NCI-H1436 (cell line): ENCODE measurements at places on chromosomes 7 and 10.

DNA sequence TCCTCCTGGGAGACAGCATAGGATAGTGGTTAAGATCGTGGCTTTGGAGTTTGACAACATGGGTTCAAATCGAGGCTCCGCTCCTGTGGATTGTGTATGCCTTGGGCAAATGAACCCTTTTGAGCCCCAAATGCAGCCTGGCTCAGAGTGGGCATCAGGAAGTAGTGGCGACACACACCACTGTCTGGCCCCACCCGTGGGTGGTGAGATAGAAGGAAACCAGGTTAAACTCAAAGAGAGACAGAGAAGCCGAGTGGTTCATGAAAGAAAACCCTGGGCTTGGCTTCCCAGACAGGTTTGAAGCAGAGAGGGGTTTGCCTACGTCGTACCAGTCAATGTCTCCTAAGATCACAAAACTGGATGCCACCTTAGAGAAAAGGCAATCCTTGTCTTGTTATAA lies 57.7 kb downstream of the PRTFDC1 start:
- no peak for DNase-seq

- no peak for DNase-seq
Measured at GRCh38 chr10:1488970-1489548, 248.3 kb downstream of the ADARB2 start.

DNA sequence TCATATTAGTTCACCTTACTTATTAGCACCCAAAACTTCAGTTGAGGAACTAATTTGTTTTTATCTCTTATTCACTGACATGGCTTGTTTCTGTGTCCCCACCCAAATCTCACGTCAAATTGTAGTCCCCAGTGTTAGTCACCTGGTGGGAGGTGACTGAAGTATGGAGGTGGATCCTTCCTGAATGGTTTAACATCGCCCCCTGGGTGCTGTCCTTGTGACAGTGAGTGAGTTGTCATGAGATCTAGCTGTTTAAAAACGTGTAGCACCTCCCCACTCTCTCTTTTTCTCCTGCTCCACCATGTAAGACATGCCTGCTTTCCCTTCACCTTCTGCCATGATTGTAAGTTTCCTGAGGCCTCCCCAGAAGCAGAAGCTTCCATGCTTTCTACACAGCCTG lies 75.0 kb upstream of the HECTD2 start:
- no peak for DNase-seq

DNA sequence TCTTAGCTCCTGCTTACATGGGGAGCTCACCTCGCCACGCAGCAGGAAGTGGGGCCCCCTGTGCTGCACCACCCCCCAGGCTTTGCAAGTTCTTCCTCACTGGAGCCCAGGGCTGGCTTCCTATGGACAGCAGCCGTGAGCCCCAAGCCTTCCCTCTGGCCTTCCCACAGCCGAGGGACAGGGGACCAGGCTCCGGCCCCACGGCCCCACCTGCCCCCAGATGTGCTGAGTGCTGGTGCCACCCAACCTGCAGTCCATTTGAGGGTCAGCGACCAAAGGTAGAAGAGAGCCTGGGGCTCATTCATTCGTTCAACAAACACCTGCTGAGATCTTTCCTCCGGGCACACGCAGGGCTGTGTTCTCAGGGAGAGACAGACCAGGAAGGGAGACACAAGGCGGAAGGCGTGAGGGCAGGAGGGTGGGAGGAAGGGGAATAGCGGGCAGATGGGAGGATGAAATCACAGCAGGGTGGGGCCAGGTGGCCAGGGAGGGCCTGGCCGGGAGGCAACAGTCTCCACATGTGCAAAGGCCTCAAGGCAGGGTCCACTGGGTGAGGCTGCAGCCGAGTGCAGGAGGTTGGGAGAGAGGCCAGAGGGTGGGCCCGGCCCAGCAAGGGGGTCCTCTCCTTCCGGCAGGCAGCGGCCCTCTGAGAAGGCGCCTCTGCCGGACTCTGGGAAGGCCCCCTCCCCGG lies 100.1 kb downstream of the FOXL3 start:
- no peak for DNase-seq

DNA sequence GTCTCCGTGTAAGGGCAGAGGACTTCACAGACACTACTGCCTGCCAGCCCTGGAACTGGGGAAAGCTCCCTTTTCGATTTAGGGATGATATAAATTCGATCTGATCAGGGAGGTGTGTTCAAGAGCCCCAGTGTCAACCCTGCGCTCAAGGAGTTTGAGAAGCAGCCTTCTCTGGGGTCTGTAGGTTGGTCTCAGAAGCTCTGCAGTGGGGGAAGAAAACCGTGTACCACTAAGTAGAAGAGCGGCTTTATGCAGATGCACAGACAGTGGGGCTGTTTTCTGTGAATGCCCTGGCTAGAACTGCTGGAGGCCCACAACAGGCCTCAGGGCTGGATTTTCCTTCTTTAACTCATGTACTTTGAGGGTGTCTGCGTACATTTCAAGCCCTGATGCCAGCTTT lies 6.3 kb upstream of the TBX20 start:
- no peak for DNase-seq

DNA sequence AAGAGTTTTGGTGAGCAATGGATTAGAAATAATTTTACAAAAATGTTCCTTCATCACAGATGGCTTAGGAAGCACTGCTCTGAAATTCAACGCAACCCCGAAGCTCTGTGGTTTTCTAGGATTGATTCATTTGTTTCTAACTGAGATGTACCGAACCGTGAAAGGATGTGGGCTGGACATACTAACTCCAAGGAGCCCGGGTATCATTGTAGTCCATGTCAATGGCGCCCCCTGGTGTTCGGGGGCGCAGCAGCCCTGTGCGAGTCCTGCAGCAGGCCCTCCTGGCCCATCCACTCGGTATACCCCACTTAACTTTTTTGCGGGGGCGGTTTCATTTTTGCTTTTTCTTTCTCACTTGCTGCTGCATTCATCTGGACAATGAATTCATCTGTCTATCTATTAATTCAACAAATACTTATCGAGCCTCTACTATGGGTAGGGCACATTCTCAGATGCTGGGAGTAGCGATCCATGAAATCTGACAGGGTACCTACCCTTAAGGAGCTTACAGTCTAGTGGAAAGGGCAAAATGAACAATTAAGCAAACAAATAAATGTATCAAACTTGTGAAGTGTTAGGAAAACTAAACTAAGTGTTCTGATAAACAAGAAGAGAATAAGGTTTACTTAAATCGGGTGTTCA lies 25.2 kb upstream of the ITPRID1 start:
- DNase-seq, result no peak

DNA sequence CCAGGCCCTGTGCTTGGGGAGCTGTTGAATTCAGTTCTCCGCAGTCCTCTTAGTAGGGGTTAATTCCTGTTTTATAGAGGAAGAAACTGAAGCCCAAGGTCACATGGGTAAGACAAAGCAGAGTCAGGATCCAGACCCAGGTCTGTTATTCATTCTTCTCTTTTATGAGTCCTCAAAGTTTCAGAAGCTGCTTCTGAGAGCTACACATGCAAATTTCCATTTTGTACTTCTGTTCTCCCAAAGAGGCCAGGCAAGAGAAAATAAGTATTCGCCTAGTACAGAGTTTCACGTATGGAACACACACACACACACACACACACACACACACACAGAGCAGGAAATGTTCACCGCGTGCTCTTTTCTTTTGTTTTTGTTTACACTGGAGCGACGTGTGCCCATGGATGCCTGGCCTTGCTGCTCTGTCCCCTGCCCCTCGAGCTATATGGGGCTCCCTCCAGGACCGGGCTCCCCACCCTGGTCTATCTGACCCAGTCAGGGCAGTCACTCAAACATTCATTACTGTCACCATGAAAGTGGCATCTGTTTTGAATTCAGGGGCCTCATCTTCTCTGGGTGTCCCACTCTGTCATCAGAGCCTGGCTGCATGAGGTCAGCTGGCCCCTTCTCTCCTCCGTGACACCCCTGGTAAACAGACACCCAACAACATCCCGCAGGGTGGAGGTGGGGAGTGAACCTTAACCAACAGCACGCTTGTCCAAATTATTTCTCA lies 84.4 kb downstream of the TNS3 start:
- no peak for DNase-seq

GRCh38 chr10:110815354-110816004 lies 56.2 kb upstream of the PDCD4 start:
- no peak for DNase-seq

GRCh38 chr7:187227-187927 lies 5.0 kb upstream of the FAM20C start:
- no peak for DNase-seq

GRCh38 chr7:112630565-112630964 lies 149.8 kb downstream of the LSMEM1 start:
- no peak for DNase-seq

GRCh38 chr10:20662742-20663141 lies 234.4 kb downstream of the NEBL start:
- no peak for DNase-seq

GRCh38 chr7:48481235-48481634 lies 310.0 kb downstream of the ABCA13 start:
- DNase-seq, result no peak

DNA sequence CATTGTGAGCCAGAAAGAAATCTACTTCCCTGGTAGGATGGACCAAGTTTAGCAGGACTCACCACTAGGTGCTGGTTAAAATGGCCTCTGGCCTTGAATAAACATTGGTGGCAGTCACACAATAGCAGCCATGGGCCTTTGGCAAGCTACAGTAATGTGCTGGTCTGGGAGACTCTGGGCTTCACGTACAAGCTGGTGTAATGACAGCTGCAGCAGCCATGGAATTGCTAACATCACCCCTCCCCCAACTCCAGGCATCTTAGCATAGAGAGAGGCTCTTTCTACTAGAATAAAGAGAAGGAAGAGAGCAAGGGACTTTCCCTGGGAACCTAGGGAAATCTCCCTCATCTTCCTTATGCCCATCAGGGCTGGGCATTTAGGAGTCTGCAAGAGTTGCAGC lies 205.1 kb upstream of the SEMA3A start:
- no peak for DNase-seq

DNA sequence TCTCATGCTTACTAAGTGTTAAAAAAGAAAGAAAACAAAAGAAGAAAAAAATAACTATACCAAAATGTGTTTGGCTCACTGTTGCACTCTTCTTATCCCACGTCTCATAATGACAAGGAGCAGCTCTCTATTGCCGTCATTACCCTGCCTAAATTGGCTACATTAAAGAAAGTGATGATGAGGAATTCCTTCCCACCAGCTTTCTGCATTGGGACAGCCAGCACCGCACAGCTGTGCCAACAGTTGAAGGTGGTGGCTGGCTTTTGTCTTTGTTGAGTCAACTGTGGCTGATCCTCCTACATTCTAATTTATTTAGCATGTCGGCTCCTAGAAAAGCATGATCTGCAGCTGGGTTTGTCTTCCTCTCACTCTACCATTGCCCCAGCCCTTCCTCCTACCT lies 751.8 kb downstream of the KCNMA1 start:
- DNase-seq, result no peak

DNA sequence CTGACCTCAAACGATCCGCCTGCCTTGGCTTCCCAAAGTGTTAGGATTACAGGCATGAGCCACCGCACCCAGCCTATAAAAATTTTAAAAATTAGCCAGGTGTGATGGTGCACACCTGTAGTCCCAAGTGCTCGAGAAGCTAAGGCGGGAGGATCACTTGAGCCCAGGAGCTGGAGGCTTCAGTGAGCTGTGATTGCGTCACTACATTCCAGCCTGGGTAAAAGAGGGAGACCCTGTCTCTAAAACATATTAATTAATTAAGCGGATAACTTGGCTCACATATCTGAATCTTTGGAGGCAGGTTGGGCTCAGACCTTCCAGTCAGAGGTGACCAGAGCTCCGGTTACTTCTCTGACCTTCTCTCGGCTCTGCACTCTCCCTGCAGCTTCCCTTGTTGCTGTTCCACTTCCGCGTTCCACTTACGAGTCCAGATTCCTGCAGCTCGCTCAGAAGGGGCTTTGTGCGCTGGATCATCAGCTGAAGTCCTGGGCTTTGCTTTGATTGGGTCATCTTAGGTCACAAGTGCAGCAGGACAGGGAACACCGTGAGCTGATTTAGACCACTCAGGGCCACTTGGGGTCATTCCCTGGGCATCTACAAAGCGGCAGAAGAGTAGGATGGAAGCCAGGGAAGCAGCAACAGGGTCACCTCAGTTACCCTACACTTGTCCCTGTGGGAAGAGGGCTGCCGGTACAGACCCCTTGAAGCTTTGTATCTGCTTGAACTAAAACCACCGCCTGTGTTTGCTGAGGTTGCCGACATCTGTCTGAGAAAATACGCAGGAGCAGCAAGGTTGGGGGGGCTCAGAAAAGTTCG lies 2.0 kb upstream of the ARPC1B start:
- DNase-seq, result no peak

DNA sequence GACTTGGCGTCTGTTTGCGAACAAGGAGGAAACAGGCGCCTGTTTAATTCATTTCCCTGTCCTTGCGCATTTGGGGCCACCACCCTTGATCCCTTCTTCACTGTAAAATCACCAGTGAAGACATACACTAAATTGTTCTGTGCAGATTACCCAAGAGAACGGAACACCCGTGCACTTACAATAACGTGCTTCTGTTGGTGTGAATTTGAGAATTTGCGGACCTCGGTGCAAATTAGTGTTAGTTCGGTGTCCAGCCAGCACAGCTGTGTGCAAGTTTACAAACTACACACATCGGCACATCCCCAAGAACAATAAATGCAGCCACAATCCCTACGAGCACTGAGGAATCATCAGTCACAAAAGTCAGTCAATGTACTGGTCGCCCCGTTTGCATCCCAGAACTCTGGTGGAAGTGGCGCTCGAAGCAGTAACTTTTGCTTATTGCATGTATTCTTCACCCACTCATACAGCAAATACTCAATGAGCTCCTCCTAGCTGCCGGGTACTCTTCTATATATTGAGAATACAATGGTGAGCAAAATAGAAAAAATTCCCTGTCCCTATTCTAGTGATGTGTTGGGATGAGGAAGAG lies 786 bp upstream of the CNOT4 start:
- no peak for DNase-seq

GRCh38 chr7:78350926-78351325 lies 552.4 kb downstream of the PHTF2 start:
- DNase-seq, result no peak

GRCh38 chr10:86105181-86105580 lies 261.4 kb downstream of the GRID1 start:
- DNase-seq, result no peak
